ENCODE measurements at places on chromosomes 1 and 21.

DNA sequence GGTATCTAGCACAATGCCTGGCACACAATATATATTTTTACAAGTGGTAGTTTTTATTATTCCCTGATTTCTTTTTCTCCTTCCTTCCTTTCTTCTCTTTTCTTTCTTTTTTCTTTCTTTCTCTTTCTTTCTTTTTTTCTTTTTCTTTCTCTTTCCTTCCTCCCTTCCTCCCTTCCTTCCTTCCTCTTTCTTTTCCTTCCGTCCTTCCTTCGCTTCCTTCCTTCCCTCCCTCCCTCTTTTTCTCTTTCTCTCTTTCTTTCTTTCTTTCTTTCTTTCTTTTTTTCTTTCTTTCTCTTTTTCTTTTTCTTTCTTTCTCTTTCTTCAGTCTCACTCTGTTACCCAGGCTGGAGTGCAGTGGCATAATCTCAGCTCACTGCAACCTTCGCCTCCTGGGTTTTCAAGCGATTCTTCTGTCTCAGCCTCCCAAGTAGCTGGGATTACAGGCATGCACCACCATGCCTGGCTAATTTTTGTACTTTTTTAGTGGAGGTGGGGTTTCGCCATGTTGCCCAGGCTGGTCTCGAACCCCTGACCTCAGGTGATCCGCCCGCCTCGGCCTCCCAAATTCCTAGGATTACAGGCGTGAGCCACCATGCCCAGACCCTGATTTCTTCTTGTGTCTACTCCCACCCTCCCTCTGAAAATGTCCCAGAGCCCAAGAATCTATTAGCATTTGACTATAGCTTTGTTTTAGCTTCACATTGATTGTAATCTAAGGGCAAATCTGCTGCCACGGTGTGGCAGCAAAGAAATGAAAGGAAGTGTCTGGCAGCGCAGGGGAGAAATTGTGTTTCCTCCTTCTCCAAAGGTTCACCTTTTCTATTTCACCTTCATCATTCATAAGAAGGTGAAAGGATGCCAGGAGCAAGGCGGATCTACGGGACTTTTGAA, 19.9 kb upstream of the ABCB10 start:
- no peak for DNase-seq

DNA sequence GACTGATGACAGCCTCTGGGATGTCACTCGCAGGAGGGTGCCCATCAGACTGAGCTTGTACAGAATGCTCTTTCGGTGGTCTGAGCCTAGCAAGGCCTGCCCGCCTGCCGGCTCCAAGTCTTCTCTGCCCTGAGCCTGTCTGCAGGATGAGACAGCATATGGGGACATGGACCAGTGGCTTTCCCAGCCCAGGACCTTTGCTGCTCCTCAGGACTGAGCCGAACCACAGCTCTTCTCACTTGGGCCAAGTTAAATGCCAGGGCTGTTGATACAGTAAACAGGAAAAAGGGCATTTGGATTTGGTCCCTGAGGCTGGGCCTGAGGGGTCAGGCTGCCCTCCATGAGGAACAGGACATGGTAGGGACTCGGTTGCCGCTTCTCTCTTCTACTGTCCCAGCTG, 64.3 kb upstream of the EPS8L3 start:
- no peak for DNase-seq

GRCh38 chr1:173475564-173476196, 1.5 kb upstream of the PRDX6 start:
- no peak for DNase-seq

- DNase-seq: no peak
Observed at GRCh38 chr21:32916522-32917099, 109.1 kb upstream of the OLIG2 start.

DNA sequence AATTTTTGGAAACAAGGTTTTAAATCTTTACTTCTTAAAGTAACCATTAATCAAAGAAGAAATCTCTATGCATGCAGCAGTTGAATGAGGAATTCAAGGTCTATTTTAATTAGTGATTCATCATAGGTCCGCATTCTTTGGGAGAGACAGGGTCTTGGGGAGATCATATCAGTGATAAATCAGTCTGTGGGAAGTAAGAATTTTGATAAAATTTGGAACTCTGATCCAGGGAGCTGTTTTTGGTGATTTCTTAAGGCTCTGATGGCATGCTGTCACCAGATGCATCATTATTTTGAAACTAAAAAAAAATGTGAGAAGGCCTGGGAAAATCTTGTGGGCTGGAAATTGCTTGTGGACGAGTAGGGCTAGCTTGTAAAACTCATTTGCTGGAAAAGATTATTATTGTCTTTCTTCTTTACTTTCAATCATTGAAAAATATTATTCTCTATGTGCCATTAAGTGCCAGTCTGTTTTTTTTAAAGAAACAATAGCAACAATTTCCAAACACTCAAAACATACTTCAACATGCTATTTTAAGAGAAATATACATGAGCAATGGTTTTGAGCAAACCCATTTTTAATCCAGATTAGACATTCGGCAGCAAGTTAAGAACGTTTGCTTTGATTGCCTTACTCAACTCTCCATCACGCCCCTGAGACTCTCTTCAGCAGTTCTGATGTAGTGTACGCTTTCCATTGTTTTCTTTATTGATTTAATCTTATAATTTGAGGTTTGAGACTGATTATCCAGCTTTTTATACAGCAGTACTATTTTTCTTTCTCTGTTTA, 62.6 kb downstream of the ZBTB18 start:
- DNase-seq: no peak

DNA sequence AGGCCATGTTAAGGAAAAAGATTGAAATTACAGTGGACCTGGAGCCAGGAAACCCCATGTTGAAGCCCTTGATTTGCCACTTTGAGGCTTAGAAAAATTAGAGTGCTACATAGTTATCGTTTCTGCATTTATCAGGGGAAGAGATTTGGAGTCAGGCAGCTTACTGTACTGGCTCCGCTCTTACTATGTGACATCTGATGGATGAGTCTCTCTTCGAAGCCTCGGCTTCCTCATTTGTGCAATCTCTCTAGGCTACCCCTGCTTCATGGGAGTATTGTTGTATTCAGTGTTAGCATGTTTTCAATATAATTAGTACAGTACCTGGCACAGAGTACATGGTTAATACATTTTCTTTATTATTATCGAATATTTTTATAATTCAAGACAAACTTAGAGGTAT, 480.4 kb upstream of the USP24 start:
- no peak for DNase-seq

DNA sequence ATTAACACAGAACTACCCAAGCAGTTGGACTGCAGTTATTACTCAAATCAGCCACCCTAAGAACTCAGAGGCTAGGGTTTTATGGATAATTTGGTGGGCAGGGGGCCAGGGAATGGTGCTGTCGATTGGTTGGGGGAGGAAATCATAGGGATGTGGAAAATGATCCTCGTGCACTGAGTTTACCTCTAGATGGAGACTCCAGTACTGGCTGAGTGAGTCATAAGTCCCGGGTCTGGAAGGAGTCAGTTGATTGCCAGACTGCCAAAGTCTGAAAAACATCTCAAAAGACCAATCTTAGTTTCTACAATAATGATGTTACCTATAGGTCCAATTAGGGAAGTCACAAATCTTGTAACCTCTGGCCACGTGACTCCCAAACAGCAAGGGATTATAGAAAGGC, 257.5 kb upstream of the PRMT6 start:
- DNase-seq: no peak
